ENCODE measurements at places on chromosomes 7 and 10.

DNA sequence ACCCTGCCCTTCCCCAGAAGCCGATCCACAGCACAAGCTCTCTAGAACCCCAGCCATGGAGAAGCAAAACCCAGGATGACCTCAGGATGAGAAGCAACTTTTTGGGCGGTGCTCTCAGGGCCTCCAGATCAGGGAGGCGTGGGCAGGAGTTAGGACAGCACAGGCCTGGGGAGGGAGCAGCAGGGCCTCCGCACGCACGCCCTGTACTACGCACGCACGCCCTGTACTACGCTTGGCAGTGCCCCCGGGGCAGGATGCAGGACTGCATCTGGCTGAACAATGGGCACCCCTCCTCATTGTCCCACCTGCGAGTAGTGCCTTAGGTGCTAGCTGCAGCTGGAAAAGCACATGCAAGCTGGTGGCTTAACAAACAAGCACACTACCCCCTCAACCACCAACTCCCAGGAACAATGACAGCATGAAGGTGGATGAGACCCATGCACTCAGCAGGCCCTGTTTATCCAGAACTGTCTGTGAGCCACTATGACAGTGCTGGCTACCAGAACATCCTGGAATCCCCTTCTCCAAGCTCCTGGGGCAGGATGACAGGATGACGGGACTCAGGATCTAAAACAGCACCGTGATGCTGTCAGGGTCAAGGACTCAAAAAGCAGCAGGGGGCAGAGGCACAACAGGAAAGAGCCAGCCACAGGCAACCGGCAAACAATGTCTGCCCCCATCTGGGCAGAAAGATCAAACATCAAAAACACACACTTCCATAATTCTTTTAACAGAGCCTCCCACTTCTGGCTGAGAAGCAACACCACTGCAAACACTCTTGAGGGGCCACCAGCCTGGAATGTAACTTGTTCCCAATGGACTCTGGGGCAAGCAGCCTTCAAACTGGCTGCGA lies 11.8 kb downstream of the PODXL start:
- DNase-seq, result peak; percentile 23

DNA sequence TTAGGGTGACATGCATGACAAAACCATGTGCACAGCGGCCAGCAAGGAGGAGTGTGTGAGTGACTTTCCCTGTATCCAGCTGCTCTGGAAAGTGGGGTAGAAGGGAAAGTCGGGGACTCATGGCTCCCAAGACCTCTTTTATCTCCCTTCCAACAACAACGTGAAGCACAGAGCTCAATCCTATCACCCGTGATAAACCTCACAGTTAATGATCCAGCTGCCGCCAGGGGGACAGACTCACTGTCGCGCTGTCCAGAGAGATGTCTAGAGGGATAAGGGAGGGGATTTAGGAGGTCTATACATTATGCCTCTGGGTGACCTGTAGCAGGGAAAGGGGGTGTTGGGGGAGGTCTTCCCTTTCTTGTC lies 84.0 kb upstream of the SMNDC1 start:
- DNase-seq, result no peak

DNA sequence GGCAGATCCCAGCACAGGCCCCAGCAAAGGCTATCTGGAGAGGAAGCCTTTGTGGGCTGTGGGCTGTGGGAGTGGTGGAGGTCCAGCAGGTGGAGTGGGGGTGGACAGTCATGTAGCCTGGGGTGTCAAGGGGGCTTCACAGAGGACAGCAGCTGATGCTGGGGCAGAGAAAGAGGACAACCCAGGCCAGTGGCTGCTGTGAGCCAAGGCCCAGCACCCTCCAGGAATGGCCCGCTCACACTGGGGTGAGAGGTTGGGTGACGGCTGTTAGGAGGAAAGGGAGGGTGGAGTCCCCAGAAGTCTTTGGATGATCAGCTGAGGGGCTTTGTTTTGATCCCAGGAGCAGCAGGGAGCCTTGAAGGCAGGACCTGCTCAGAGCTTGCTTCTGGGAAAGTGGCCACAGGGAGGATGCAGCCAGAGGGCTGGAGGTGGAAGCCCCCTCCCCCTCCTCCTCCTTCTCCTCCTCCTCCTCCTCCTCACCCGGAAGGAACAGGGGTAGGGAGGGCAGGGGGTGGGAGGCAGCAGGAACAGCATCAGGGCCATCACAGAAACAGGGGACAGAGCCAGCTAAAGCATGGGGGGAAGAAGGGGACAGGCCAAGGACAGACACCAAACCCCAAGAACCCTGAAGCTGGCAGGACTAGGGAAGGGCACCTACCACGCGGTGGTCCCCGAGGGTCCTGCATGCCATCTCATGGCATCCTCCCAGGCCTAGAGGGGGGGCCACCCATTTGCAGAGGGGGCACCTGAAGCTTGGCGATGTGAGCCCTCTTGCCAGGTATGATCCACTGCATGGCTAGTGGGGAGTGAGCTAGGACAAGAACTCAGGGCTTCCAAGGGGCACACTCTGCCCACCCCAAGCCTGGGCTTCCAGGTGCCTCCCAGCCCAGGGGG lies 144.9 kb downstream of the GRID1 start:
- DNase-seq, result no peak

DNA sequence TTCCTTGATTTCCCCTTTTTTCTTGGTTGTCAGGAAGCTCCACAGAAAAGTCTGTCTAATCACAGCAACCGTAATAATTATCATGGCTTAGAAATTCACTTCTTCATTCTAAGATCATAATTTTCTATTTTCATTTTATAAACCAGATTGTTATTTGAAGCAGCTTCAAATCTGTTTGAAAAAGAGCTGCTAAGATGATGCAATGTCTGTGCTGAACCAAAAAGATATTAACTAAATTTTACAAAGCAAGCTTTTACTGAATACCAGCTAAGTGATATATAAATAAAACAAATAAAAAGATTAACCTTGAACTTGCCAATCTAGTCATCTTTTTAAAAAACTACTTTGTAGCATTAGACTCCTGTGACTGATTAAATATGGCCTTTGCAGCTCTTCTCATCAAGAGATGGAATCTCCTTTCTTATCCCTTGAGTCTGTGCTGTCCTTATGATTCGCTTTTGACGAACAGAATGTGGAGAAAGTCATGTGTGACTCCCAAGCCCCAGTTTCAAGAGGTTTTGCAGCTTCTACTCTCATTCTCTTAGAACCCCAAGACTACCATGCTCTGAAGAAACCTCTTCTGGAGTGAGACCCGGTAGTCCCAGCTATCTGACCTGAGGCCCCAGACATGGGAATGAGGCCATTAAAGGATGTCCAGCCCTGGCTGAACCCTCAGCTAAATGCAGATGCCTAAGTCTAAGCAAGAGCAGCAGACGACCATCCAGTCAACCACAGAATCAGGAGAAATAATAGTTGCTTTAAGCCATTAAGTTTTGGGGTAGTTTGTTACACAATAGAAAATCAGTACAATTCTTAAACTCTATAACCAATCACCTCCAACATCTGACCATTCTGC lies 14.4 kb downstream of the NAMPT start:
- no peak for DNase-seq

GRCh38 chr7:79529881-79530235 lies 76.4 kb upstream of the MAGI2 start:
- no peak for DNase-seq

GRCh38 chr7:120070201-120070600 lies 202.8 kb upstream of the KCND2 start:
- DNase-seq, result no peak

- no peak for DNase-seq
Observed at GRCh38 chr10:31820778-31821369, 107.8 kb downstream of the ARHGAP12 start.

GRCh38 chr10:3652886-3653285 lies 132.1 kb downstream of the KLF6 start:
- DNase-seq, result no peak

GRCh38 chr10:58698777-58699356 lies 186.2 kb downstream of the BICC1 start:
- no peak for DNase-seq

- no peak for DNase-seq
Observed at GRCh38 chr10:117360016-117360415, 15.2 kb downstream of the PDZD8 start.

DNA sequence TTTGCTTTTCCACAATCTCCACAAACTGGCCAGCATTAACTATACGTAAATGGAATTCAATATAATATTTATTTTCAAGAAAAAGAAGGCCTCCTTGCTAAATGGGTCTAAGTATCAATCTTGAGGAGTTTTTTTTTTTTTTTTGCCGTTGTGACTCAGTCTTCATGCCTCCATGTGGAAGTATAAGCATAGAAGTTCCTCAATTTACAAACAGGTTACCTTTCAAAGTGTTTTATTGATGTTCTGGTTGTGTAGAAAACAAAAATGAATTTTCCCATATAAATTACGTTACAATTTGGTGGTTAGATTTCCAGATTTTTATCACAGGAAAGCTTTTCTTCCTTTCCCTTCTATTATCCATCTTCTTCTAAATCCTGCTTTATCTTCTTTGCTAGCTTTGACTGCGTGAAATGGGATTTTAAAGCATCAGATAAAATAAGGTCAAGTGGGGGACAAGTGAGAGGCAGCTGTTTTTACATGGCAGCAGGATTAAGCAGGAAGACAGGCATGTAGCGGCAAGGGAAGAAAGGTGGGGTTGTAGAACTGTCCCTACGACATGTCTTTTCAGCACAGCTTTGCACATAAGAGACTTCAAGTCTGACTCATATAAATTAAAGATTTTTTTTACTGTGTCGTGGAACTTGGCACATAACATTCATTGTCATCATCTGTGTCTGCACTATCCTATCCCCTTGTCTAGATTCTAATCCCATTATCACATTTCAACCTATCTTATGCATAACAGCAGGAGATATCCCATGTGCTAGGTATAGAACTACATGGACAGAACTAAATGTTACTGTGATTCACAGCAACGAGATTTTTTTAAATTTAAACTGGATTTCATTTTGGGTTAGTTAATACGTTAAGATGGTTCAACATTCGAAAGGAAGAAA lies 135.3 kb upstream of the FAM3C start:
- DNase-seq, result no peak

DNA sequence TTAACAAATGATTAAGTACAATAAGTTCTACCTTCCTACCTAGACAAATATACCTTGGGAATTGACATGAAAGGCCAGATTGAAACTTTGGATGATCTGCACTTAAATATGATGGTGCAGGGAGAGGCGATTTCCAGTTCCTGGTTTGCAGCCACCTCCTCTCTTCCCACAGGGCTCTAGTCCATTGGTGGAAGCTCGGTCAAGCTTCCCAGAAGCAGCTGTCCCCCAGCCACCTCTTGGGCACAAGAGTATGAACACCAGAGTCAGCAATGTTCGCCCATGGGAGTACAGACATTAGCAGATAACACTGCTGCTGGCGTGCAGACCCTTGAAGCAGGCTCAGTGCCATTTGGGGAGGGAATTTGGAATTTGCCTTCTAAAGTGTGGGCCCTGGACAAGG lies 1.5 kb upstream of the CPVL start:
- DNase-seq, result no peak

DNA sequence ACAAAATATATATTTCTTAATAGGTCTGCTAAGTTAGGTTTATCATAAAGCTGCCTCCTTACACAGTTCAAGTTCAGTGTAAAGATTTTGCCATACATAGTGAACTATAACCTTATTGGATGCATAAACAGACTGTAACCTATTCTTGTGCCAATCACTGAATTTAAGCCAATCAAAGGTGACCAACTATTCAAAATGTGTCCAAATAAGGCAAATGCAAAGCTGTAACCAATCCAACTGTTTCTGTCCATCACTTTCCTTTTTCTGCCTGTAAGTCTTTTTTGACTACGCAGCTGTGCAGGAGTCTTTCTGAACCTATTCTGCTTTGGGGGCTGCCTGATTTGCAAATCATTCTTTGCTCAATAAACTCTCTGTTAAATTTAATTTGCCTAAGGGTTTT lies 11.6 kb upstream of the DNMBP start:
- DNase-seq, result no peak

- no peak for DNase-seq
Observed at GRCh38 chr7:67725423-67725822, 728.8 kb downstream of the TYW1 start.

All from midbrain (tissue), 1 donor.